ENCODE measurements at places on chromosomes 3 and 15.

DNA sequence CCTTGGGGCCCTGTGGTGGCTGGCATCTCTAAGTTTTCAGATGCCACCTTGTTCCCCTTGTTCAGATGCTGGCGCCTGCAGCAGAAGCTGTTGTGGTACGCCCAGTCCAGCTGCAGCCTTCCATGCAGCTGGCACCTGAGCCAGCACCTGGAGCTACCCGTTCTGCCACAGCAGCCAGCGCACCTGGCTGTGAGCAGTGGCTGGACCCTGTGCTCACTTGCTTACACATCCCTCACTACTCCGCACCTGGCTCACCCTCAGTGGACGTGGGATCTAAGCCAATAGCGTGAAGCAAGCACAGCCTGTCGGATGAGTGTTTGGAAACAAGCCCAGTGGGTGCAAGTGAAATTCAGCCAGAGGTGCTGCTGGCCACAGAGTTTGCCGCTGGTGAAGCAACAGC is 607.5 kb upstream of the BCHE start:
- DNase-seq = no peak

- no peak for DNase-seq
Observed at GRCh38 chr3:128372281-128372680, 94.4 kb downstream of the DNAJB8 start.

DNA sequence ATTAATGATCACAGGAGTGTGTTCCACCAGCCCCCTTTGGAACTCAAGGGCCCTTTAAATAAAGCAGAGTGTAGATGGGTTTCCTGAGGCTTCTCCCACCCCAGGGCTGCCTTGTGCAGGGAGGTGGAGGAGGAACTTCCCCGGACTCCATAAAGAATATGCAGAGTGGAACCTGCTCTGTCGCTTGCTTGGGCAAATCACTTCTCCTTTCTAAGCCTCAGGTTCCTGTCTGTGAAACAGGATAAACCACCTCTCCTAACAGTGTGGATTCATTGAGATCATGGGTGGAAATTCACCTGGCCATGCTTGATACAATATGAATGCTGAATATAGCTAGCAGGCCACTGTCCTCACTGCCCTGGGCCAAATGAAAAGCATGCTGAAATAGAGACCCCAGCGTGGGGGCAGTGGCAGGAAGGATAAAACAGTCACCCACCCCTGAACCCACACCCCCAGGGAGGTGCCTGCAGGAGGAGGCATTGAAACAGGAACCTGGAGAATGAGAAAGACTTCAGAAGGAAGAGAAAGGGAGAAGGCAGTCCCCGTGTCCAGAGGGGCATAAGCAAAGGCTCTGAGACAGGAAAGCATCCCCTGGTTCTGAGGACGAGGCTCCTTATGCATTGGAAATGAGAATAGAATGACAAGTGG is 41.1 kb upstream of the CHRNB4 start:
- DNase-seq = no peak

- DNase-seq = no peak
Observed at GRCh38 chr3:5016211-5017161, 37.2 kb downstream of the BHLHE40 start.

DNA sequence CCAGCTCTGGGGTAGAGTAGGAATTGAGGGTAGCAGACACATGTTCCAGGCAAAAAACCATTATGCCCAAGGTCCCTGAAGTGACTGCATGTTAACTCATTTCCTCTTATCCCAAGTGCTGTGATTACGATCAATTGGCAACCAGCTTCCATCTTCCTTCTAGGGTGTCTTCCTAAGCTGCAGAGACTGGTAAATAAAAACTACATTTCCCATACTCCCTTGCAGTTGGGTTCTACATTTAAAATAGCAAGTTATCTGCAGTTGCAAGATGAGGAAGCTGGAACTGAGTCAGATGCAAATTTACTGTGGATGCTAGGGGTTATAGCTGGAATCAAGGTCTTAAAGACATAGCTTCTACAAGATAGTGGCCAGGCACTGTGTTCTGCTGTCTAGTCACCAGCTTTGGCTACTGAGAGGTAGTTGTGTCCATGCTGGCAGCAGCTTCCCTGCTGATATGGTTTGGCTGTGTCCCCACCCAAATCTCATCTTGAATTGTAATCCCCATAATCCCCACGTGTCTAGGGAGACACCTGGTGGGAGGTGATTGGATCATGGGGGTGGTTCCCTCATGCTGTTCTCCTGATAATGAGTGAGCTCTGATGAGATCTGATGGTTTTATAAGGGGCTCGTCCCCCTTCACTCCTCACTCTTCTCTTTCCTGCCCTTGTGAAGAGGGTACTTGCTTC is 51.3 kb upstream of the FBN1 start:
- DNase-seq = no peak

GRCh38 chr15:58472221-58472620 is 40.4 kb downstream of the LIPC start:
- no peak for DNase-seq

DNA sequence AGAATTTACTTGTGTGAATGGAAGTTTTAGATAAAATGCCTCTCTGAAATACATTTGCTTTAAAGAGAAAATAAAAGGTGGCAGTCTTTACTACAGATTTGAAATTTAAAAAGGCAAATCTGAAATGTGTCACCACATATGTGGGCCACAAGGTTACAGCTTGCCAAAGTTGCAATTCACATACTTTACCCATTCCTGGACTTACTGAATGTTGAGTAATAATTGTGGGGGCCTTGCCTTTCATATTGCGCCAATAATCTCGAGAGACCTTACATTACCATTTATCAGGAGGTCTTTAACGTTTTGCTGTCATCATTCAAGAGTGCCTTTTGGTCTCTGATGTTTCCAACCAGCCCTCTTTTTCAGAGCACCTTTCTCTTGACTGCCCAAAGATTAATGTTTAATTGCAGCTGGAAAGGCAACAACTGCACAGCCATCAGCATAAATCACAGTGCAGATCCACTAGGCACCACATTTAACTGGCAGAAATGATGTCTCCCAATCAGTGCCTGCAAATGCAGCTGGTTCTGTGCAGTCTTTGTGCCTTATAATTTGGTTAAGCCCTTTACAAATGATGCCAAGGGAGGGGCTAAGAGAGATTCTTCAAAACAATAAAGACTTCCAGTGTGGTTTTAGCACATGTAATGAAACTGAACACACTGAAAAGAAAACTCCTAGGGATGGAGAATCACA is 206.8 kb downstream of the MAGI1 start:
- DNase-seq = no peak

GRCh38 chr3:15403495-15403894 is 23.8 kb downstream of the METTL6 start:
- DNase-seq = no peak

- DNase-seq = no peak
Observed at GRCh38 chr3:56780936-56781335, 20.8 kb downstream of the ARHGEF3 start.

DNA sequence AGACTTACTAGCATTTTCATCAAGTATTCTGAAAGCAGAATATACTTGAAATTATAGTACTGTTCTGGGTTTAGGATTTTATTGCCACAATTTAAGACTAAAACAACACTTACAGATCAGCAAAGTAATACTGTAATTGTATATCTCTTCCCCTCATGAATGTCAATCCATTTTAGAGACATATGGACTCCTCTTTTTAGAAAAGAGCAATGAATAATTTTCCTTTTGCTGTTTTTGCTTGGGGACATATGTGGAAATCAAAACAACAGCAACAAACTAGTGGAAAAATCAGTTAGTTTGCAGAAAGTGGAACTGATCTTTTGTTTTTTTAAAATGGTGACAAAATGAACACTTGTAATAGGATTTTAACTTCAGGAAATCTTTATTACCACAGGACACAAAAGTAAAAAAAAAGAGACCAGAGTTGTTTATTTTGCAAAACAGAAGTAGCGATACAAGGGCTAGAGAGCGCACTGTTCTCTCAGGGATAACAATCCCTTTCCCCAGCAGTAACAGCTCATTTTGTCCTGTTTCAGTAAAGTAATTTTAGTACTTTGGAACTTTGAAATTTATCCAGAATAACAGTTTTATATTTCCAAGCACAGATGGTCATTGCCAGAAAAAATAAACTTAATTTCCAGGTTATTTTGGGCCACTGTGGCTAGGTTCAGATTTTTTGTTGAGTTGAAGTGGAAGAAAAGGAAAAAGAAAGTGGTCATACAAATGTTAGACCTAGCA is 17.1 kb downstream of the LEKR1 start:
- no peak for DNase-seq

DNA sequence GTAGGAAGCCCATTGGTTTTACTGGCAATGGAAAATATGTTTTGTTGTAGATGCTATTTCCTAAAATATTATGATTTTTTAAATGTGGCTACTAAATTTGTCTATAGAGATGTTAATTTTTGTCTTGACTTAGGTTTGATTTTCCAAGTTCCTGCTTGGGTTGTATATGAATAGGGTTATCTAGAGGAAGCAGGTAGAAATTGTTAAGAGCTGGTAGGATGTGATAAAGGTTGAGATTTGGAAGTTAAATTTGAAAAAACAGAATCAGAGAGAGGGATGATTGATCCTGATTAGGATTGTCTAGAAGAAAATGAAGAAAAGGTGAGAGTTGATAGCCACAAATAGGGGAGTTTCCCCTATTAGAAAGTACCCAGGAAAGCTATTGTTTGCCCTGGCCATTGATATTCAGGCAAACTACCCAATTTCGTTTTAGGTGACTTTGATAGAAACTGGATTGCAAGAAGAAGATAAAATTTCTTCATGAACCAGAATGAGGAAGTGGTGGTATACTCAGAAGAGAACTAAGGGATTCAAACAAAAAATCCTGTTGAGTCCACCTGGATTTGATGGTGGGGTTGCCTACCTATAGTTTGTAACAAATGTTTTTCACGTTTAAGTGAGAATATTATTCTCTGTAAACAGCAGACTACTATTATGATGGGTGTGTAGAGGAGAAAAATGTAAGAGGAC is 91.2 kb upstream of the PHLDB2 start:
- no peak for DNase-seq

DNA sequence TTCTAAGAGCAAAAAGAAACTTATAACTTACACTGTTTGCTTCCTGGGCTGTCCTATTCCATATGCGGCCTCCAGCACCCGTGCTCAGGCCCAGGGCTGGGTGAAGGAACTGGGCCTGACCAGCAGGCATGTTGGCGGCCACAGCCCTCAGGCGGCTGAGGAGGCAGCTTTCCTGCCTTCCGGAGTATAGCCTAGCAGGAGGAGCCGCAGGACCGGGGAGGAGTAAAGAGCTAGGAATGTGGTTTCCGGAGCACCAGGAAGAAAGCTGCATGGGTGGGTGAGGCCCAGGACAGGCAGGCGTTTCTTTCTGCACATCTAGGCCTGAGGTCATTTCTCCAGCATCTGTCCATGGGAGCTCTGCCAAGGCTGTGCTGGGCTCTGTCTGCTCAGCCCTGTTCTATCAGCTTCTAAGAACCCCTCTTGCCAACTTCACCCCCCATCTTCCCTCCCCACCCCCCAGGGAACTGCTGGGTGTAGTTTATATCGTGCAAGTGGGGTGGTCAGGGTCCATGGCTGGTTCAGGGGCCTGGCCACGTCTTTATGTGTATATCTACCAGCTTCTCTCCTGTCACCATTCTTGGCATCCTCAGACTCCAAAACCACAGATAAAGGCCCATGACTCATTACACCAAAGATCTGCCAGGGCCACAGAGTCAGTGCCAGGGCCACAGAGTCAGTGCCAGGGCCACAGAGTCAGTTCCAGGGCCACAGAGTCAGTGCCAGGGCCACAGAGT is 7.8 kb upstream of the KIF7 start:
- no peak for DNase-seq

DNA sequence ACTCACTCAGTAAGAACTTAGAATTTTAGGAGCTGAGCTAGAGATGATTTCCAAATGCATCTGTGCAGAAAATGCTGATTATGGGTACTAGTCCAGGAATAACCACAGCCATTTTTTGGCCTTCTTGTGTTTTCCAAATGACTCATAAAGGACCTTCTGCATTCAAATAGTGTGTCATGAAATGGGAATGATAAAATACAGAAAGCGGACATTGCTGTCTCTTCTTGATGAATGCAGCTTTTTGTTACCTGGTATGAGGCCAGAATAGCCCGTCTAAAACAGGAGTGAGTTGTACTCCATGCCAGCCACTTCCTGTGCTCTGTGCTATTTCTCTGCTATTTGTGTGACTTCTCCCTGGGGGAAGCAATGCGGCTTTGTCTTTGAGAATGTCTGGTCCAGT is 20.5 kb upstream of the FRMD5 start:
- no peak for DNase-seq

- no peak for DNase-seq
Observed at GRCh38 chr15:74626752-74627692, 11.4 kb downstream of the CLK3 start.

- DNase-seq = no peak
Observed at GRCh38 chr3:9681723-9682081, 21.9 kb upstream of the CPNE9 start.

DNA sequence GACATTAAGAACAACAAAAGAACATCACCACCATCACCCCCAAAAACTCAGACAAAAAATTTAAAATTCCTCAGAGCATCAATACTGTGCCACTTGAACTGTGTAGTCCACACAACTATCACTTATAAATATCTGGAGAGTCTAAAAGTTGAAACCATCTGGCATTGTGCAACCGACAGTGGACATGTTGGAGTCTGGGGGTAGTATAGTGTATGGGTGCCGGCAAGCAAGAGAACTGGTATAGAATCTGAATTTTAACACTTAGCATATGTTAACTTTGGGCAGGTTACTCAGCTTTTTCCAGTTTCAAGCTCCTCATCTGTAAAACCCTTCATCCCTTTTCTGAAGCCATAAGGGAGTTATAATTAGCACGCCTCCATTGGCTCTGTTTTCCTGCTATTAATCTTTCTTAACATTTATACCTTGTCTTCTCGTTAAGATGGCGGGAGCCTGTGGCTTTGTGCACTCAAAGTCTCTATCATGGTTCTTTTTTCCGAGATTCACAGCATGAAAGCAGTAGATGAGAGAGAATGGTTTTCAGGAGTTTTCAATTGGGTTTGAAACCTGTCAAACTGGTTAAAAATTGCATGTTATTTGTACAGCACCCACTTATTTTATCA is 255.7 kb upstream of the TBL1XR1 start:
- no peak for DNase-seq

DNA sequence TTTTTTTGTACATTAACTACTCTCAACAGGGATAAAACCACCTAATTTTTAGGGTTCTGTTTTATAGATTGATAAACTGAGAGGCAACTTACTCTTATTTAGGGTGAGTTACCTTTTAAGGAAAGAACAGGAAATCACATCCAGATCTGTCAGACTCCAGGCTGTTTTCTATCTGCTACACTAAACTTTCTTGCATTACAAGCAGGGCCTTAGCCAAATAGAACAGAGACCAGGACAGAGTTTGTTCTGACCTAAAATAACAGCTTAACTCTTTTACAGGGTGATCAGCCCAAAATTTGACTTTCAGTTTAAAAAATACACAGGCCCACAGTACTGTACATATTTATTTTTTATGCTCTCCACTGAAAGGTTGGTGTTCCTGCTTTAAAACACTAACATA is 38.6 kb downstream of the SGO1 start:
- no peak for DNase-seq

GRCh38 chr15:41291065-41291631 is 41.2 kb downstream of the OIP5 start:
- DNase-seq = no peak

Measured in activated T-cell treated with anti-CD3 and anti-CD28 coated beads, Interleukin-2, amount 50 U/mL, for 48 hours (primary cell).